Stimulated activated CD4-positive, alpha-beta T cell treated with anti-CD3 and anti-CD28 coated beads, Interleukin-2, amount 100 ng/mL, for 24 hours (primary cell): ENCODE measurements at places on chromosomes 12 and 14.

- no peak for DNase-seq
These were observed 273.6 kb upstream of the MDGA2 start for GRCh38 chr14:47949006-47949405.

GRCh38 chr12:103771466-103771865 lies 69.6 kb downstream of the NT5DC3 start:
- no peak for DNase-seq

- no peak for DNase-seq
These were observed 91.7 kb upstream of the RFLNA start for GRCh38 chr12:124203176-124203575.

DNA sequence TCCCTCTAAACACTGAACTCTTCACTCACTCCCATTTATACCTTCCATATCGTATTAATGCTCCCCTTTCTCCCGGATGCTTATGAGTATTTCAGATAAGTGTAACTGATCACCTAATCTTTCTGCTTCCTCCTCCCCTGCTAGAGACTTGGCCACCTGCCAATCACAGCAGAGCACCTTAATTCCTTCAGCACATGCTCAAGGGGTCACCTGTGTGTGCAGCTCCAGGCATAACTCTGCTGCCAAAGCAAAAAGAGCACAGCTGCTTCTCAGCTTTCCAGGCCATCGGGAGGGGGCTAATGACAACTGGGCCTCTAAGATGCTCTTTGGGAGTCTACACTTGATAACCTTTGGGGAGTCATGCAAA lies 106.9 kb upstream of the DYRK2 start:
- no peak for DNase-seq

GRCh38 chr12:10607885-10608458 lies 5.4 kb downstream of the MAGOHB start:
- DNase-seq, result no peak

DNA sequence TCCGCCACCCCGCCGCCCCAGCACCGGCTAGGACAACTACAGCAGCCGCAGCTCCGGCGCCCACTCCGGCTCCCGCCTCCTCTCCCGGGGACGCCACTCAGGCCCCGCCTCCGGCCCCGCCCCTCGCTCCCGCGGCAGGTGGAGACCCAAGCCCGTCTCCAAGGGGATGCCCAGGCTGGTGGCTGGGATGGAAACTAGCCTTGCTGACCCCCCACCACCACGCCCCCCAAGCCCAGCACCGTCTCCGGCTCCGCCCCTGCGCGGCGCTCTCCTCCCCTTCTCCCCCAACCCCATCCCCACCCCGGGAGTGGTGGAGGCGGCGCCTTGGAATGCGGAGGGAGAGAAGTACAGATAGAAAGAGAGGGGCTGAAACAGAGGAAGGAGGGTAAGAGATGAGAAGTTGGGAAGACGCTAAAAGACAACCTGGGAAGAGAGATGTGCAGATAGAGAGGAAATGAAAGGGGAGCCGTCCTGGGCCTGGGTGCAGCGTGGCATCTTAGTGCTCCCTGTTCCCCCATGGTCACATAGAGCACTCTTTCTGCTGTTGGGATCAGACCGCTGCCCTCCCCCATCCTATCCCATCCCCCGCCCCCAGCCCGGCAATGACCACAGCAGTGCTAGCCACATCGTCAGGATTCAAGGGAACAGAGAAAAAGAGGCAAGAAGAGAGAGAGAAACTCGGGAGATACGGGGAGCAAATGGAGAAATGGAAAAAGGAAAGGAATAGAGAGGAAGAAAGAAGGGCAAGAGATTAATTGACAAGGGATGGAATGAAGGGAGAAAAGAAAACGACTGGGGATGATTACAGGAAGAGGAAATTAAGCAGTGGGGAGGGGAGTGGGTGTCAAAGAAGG lies at the start of gene ITGA7:
ITGA7 (minus strand) TSS at position 64 of the 854 bp plus-strand sequence. CDS start 222 bp downstream, outside the sequence.
- peak; percentile 72 for DNase-seq

GRCh38 chr14:30252783-30253674 lies 305.9 kb upstream of the G2E3 start:
- no peak for DNase-seq

GRCh38 chr14:60235440-60235839 lies 13.6 kb upstream of the PPM1A start:
- no peak for DNase-seq

DNA sequence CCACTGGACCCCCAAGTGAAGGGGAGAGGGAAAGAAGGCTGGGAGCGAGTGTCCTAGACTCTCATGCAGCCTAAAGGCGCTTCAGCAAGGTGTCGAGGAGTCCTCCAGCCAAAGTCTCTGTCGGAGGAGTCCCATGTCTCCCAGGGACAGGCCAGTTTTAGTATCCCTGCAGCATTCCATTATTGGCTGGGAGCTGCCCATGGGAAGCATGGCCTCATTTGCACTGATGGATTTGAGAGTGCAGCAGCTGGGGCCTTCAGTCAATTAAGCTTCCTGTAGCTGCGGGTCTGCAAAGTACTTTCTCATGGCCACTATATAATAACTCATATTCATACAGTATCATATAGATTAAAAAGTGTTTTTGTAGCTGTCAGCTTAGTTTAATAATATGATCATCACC lies 12.4 kb upstream of the RPH3A start:
- no peak for DNase-seq

GRCh38 chr14:54194501-54194900 lies 202.3 kb upstream of the CDKN3 start:
- no peak for DNase-seq

- DNase-seq, result no peak
These were observed 45.1 kb upstream of the ATF1 start for GRCh38 chr12:50718760-50719159.

DNA sequence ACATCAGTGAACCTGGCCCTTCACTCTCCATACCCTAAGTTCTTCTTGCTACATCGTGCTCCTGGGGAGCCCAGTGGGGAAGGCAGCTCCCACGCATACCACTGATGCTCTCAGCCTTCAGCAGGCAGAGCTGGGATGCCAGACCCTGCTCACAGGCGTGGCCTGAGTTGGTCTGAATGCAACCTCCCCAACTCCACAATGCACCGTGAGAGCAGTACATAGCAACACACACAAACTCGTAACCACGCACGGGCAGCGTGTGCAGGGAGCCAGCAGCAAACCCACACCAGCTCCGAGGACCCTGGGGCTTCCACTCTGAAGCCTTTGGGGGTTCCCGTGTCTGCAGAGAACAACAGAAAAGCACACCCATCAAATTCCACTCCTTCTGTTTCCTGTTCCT lies 37.3 kb downstream of the ANO2 start:
- DNase-seq, result no peak

DNA sequence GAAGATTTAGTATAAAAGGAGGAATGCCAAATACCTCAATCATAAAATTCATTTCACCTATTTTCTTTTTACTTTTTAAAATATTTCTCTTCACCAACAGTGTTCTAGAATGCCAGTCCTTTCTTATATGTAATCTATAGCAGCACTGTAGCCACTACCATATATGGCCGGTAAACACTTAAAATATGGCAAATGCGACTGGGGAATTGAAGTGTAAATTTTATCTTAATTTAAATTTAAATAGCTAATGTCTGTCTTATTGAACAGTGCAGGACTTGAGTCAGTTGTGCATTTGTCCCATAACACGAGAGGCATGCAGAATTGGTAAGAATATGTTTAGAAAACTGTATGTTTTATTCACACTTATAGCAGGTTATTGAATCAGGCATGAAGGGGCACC lies 50.1 kb downstream of the WASHC4 start:
- no peak for DNase-seq

DNA sequence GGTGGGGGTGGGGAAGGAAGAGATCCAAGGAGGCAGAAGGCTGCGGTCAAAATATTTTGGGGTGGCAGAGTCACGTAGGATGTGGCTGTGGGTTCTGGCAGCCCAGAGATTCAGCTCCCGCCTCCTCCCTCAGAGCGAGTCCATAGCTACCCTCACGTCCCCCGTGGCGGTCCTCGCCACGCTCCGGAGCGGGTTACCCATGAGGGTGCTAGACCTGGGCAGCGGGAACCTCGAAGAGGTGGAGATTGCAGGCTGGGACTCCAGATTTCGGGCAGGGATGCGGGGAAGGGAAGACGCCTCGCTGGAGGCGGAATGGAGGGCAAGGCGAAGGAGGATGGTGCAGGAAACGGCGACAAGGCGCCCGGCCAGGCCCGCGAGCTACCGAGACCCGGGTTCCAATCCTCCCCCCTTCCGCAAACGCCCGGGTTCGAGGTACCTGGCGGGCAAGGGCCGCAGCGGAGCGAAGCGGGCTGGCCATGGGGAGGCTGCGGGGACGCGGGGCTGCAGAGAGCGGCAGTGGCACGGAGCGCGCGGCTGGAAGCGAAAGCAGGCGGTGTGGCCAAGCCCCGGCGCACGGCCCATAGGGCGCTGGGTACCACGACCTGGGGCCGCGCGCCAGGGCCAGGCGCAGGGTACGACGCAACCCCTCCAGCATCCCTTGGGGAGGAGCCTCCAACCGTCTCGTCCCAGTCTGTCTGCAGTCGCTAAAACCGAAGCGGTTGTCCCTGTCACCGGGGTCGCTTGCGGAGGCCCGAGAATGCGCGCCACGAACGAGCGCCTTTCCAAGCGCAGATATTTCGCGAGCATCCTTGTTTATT lies 46.2 kb downstream of the BCAT1 start:
- peak; percentile 28 for DNase-seq

GRCh38 chr12:43062201-43062895 lies 472.8 kb upstream of the PRICKLE1 start:
- no peak for DNase-seq

DNA sequence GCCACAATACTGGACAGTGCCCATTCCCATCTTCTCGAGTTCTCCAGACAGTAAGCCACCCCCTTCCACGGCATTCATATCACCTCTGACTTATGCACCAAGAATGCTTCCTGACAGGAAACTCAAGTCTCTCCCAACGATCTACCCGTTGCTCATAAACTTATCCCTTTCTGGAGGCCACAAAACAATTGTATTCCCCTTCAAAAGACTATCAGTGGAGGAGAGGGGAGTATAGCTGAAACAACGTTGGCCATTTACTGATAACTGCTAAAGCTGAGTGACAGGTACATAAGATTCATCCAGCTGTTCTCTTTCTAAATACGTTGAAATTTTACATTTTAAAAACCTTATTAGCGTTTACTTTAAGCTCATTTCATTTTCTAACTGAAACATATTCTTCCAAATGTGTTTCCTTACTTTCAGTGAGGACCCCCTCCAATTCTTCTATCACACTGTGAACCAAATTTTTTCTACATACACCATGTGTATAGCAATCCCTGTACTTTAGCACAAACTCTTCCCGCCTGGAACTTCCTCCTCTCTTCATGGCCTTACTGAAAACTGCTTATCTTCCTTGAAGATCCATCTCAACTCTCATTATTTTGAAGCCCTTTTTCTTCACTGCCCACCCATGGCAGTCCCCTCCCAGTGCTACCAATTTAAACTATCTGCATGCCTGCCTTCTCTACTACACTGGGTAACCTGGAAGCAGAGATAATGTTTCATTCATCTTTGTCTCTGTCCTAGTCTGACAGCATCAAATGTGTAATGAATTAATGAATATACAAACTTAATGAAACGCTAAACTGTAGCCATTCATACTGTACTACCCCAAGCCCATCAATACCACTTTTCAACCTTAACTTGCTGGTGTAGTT lies 28.8 kb downstream of the ATXN2 start:
- DNase-seq, result no peak

GRCh38 chr12:1591034-1591433 lies 3.3 kb downstream of the FBXL14 start:
- DNase-seq, result peak; percentile 34

DNA sequence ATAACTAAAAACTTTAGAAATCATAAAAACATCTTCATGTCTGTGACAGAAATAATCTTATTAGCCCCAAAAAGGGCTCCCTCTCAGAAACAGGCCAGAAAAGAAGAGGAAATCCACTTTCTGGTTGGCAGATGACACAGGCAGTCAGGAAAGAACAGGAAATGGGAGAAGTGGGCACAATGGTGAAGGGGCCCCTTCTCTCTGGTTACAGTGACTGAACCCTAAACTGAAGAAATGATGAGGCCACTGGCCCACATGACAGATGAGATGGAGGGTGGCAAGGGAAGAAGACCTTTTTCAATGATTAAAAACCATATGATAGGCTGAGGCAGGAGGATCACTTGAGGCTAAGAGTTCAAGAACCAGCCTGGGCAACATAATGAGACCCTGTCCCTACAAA lies 21.1 kb downstream of the TCTN1 start:
- DNase-seq, result no peak

- no peak for DNase-seq
These were observed 84.1 kb upstream of the TMTC1 start for GRCh38 chr12:29867823-29868222.

DNA sequence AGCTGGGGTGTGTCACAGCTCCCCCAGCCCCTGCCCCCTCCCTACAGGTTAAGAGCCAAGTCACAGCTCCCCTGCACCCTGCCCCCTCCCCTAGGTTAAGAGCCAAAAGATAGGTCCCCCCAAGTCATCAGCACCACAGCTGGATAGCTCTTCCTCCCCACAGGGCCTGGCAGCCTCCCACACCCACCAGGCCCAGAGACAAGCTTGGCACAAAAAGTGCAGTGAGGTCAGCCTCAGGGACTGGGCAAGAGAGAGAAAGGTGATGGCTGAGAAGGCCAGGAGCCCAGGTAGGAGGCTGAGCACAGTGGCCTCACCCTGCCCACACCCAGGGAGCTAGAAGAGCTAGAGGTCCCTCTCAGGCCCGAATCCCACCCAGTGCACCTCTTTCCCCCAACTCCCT lies 8.7 kb downstream of the ITGA7 start:
- DNase-seq, result no peak

GRCh38 chr12:46145881-46146280 lies 123.0 kb downstream of the SLC38A1 start:
- DNase-seq, result no peak
